ENCODE measurements at places on chromosomes 1 and 21.
A peak's percentile ranks its signal among the peaks of the same experiment; 100 is the strongest.

DNA sequence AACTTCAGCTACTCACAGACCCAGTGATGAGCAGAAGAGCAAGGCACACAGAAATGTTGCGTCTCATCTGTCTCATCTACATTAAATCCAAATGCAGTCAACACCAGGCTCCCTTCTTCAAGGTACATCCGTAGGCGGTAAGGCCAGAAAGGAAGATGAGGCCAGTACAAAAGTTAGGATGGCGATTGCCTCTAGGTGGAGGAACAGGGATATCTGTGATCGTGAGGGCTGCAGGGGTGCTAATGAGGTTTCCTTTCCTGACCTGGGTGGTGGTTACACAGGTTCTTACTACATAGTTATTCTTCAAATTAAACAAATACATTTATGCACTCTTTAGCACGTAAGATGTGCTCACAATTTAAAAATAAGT is 1.4 kb upstream of the MYBPH start:
- no peak overlapping the region for H3K27ac ChIP-seq
- H3K27me3 ChIP-seq: peaks cover 18% of the 10 kb centered on the region
- DNase-seq: no peak
- H3K36me3 ChIP-seq: no peaks in the 10 kb centered on the region
- no peaks in the 10 kb centered on the region for H3K4me1 ChIP-seq

DNA sequence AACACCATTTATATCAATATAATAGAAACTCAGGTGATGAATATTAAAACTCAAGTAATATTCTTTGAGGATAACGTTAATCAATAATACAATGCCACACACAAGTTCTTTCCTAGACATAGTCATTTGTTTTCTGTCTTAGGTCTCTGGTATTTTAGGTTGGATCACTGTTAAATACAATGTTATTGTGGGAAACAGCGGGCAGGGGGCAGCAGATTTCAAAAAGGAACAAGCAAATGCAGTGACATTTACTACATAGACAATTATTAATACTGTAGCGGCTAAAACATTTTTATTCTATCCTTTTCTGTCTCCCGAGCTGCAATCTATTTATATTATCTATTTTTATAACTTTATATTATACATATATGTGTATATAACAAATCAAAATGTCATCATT is 186.4 kb upstream of the ZNHIT6 start:
- no peaks in the 10 kb centered on the region for H3K4me1 ChIP-seq
- H3K36me3 ChIP-seq: no peaks in the 10 kb centered on the region
- H3K4me3 ChIP-seq: no peak overlapping the region
- DNase-seq: no peak

GRCh38 chr1:198667186-198667585 is 28.3 kb downstream of the PTPRC start:
- H3K4me3 ChIP-seq: no peak overlapping the region
- H3K36me3 ChIP-seq: no peaks in the 10 kb centered on the region
- peaks cover 4% of the 10 kb centered on the region for H3K27me3 ChIP-seq
- no peaks in the 10 kb centered on the region for H3K4me1 ChIP-seq

GRCh38 chr1:62687421-62687902 is 724 bp downstream of the DOCK7 start:
- H3K4me3 ChIP-seq: peak overlapping the region; percentile 94
- H3K27ac ChIP-seq: peak overlapping the region; percentile 85
- no peaks in the 10 kb centered on the region for H3K27me3 ChIP-seq
- peak; percentile 32 for DNase-seq

DNA sequence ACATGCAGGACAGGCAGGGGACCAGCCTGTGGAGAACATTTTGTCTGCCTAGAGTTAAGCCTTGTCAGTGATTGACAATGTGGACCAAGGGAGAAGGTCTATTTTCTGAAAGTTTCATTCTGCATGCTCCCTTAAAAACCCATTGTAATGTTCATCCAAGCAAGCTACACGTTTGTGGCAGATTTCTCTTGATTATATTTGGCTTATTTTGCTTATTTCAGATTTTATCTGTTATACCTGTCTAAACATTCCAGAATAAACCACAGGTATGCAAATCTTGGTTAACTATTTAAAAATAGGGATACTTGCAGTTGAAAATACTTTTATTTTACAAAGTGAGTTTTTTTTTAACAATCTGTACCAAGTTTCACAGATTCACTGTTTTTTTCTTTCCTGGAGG is 78.2 kb upstream of the F3 start:
- no peak overlapping the region for H3K27ac ChIP-seq
- no peak overlapping the region for H3K4me3 ChIP-seq
- no peaks in the 10 kb centered on the region for H3K27me3 ChIP-seq
- peaks cover 7% of the 10 kb centered on the region for H3K4me1 ChIP-seq
- no peak for DNase-seq

DNA sequence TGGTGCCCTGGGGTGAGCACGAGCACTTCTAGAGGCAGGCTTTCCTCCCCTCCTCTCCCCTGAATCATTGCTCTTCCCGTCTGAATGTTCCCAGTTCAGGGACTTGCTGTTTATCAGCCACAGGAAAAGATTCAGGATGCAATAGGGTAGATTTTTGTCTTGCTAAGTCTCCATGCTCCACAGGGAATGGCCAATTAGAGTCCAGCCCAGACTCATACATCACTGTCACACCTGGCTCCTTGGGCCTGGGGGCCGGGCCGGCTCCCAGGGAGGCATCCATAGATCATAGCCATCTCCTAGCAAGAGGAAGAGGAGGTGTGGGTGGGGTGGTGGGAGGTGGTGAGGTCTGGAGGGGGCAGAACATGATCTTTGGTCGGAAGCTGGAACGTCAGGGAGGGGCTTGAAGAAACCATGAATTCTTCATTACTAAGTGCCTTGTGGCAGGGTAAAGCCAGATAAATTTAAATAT is 83.4 kb downstream of the LRRN2 start:
- peaks cover 97% of the 10 kb centered on the region for H3K27me3 ChIP-seq
- no peak overlapping the region for H3K27ac ChIP-seq
- H3K36me3 ChIP-seq: no peaks in the 10 kb centered on the region
- DNase-seq: no peak
- no peaks in the 10 kb centered on the region for H3K4me1 ChIP-seq

- H3K4me3 ChIP-seq: no peak overlapping the region
- H3K27me3 ChIP-seq: no peaks in the 10 kb centered on the region
- peaks cover 5% of the 10 kb centered on the region for H3K4me1 ChIP-seq
- no peak overlapping the region for H3K27ac ChIP-seq
- H3K36me3 ChIP-seq: no peaks in the 10 kb centered on the region
Observed at GRCh38 chr21:45330075-45330781, 42.5 kb upstream of the POFUT2 start.

Measured in left ventricle myocardium inferior (tissue), 1 donor.